Vagina (tissue), 2 donors: ENCODE measurements at places on chromosomes 16 and 17.
A peak's percentile ranks its signal among the peaks of the same experiment; 100 is the strongest.

GRCh38 chr17:80927791-80928216 lies 63.8 kb upstream of the CHMP6 start:
- no peak for DNase-seq

- DNase-seq = no peak
These were observed 21.5 kb upstream of the CA4 start for GRCh38 chr17:60128171-60128859.

GRCh38 chr16:67392301-67393059 lies 818 bp downstream of the TPPP3 start:
- DNase-seq = no peak

DNA sequence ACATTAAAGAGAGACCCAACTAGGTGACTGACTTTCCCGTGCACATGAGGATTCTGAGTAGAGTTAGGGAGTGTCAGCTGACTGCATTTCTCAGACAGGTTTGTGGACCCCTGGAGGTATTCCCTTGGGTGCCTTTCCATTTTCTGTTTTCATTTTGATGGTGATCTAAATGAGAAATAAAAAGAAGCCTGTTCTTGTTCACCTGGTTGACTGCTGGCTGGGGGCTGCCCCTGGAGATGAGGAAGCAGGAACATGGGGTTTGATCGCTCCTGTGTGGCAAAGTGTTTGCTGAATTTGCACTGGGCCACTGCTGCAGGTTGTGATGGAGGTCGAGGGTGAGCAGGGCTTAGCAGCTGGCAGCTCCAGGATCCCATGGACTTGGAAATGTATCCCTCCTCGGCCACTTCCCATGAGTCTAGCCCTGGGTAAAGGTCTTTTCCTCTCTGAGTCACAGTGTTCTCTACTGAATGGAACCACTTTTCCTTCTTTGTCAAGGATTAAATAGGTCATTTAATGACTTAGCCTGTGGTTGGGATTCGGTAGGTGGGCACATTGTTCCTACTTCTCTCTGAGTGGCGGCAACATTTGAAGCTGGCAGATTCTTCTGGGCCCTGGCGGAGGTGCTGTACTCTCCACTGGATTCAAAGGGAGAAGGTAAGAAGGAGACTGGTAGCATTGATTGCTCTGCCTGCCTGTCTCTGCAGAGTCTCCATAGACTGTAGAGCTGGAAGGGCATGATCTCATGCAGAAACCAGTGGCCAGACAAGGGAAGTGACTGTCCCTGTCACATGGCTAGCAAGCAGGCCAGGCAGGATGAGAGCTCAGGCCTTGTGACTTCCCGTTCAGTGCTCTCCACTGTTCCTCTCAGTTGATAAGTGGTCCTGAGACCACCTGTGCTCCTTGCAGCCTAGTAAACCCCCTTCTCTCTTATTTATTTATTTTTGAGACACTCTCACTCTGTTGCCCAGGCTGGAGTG lies 17.9 kb downstream of the SNX29 start:
- no peak for DNase-seq

DNA sequence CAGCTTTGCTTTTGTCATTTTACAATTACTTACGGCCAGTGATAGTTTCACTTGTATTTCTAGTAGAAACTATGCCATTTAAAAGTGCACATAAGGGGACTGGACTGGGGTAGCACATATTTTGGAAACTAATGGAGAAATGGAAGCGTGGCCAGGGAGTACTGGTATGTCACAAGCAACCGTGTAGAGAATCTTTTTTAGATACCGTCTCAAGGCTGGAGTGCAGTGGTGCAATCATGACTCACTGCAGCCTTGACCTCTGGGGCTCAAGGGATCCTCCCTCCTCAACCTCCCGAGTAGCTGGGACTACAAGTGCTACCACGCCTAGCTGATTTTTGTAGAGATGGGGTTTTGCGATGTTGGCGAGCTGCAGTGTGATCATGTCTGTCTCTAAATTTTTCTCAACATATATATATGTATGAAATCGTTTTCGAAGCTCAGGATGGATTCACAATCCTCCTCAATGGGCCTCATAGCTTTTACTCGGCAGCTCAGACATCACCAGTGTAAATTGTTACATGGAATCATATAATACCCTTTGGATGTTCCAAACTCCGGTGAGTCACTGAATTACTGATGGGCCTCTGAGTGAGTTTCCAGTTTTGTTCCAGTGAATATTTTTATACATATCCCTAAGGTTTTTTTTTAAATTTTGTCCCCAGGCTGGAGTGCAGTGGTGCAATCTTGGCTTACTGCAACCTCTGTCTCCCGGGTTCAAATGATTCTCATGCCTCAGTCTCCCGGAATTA lies 51.7 kb downstream of the ZNF778 start:
- no peak for DNase-seq

DNA sequence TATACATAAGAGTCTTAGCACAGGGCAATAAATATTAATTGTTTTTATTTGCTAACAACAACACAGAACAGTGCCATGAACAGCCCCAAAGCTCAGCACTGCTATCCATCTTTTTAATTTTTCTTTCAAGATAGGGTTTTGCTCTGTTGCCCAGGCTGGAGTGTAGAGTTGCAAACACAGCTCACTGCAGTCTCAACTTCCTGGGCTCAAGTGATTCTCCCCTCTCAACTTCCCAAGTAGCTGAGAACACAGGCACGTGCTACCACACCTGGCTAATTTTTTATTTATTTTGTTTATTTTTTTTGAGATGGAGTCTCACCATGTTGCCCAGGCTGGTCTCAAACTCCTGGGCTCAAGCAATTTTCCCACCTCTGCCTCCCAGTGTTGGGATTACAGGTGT lies 47.6 kb upstream of the AKAP1 start:
- no peak for DNase-seq

GRCh38 chr16:79278506-79278905 lies 322.0 kb downstream of the MAF start:
- no peak for DNase-seq

DNA sequence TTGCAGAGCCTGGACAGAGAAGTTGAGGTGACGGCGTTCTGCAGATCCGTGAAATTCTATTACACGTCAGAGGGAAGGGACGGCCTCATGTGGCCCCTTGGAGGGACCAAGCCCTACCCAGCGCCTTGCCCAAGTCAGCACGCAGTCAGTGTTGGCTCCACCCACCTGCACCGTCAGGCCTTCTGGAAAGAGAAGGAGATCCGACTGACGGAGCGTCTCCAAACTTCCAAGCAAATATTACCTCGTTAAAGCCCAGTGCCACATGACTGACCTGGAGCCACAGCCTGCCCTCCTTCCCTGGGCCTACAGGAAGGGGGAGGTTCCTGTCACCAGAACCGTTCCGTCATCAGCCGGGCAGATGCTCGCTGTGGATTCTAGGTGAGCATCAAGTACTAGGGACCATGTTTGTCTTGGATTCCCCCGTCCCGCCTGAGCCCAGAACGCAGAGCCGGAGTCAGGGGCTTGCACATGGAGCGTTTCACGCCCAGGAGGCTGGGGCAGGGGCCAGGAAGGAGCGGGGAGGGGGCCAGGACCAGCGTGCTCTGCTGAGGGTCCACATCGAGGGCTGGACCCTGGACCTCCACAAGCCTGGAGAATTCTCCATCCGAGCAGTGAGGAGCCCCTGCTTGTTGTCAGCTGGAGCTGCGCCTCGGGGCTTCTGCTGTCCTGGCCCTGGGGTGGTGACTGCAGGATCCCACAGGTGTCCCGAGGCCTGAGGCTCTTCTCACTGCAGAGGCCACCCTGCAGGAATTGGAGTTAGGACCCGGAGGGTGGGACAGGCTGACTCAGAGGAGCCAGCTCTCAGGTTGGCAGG lies 22.6 kb upstream of the METRNL start:
- peak; percentile 87 for DNase-seq

DNA sequence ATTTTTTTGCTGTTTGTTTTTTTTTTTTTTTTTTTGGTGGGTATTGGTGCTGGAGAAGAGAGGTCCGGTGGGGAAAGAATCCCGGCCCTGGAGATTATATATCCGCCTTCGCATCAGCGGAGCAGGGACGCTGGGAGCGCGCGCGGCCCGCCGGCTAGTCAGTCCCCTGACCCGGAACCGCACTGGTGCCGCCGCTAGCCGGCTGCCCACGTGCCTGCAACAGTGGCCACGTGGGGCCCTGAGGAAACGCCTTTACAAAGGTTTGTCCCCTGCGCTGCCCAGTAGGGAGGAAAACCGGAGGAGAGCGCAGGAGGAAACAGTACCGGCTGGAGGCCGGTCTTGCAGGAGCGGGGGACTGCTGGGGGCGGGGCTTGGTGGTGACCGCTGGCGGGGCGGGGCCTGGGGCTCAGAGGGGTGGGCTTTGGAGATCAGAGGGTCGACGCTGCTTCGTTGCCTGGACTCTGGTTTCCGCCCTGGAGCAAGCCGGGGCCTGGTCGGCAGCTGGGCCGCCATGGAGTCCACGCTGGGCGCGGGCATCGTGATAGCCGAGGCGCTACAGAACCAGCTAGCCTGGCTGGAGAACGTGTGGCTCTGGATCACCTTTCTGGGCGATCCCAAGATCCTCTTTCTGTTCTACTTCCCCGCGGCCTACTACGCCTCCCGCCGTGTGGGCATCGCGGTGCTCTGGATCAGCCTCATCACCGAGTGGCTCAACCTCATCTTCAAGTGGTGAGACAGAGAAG lies at the start of gene G6PC3:
TSS of gene G6PC3 (plus strand) at position 281 of the 743 bp plus-strand sequence. CDS start at position 512, 231 bp downstream.
- peak; percentile 99 for DNase-seq

- no peak for DNase-seq
These were observed 217.1 kb downstream of the GRIN2A start for GRCh38 chr16:9965079-9965478.

- DNase-seq = no peak
These were observed 15.3 kb downstream of the ZC3H7A start for GRCh38 chr16:11781773-11782172.

- no peak for DNase-seq
These were observed 7.5 kb downstream of the STX1B start for GRCh38 chr16:31002862-31003341.

GRCh38 chr17:15744885-15745284 lies 12.8 kb downstream of the TBC1D26 start:
- peak; percentile 55 for DNase-seq

- no peak for DNase-seq
These were observed 124.3 kb downstream of the NPIPB5 start for GRCh38 chr16:22634954-22635353.

- no peak for DNase-seq
These were observed 233.8 kb downstream of the SNX29 start for GRCh38 chr16:12210258-12210880.

DNA sequence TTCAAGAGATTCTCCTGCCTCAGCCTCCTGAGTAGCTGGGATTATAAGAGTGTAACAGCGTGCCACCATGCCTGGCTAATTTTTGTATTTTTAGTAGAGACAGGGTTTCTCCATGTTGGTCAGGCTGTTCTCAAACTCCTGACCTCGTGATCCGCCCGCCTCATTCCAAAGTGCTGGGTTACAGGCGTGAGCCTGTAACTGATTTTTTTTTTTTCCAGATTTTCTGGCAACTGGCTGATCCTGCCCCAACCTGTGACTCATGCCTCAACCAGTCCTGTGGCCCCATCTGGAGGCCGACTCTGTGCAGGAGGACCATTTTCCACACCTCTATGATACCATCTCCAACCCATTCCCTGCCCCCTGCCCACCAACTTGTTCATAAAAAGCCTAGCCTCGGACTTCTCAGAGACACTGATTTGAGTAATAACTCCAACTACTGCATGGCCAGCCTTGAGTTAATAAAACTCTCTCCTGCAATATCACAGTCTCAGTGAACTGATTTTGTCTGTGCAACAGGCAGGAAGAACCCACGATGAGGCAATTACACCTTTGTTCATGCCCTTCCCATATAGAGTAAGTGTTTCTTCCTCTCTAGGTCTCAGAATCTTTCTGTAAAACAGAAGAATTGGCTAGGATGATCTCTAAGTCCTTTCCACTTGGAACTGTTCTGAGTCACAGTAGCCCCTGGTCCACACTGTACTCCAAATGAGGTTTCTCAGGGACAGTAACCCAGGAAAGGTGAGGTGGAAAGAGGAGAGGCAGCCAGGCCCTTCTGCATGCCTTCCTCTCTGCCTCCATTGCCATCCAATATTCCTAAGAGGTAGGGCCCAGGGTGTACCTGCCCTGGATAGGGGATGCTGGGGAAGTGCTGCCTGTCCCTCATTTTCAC lies 8.8 kb upstream of the CNOT1 start:
- DNase-seq = no peak

- DNase-seq = peak; percentile 8
These were observed 90.8 kb upstream of the COX10 start for GRCh38 chr17:13978478-13978877.

- DNase-seq = no peak
These were observed 168.1 kb upstream of the RBL2 start for GRCh38 chr16:53266156-53266555.

DNA sequence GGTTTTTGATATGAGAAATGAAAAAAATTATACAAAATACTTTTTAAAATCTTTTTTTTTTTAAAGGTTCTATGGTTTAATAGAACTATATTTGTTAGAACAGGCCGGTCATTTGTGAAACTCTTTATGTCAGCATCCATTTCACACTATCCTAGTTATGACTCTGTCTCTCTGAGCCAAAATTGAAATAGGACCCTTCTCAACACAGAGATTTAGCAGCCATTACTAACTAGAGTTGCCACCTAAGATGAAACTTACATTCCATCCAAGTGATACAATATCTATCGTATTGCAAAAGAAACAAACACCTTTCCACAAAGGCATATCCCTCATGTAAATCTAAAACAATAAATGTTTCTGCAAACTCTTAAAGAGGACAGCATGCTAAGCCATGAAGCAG lies 249.8 kb downstream of the CDH11 start:
- no peak for DNase-seq

DNA sequence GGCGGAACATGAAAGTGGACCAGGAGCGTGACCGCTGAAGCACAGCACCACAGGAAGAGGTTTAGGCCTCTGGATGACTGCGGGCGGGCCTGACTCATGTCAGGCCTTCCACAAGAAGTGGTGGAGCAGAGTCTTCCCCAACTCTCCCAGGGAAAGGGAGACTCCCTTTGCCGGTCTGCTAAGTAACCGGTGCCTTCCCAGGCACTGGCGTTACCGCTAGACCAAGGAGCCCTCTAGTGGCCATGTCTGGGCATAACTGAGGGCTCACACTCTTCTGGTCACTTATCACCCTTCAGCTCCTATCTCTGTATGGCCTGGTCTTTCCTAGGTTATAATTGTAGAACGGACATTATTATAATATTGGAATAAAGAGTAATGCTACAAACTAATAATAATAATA lies 1931.9 kb downstream of the TP53TG3F start:
- DNase-seq = no peak

GRCh38 chr16:84423416-84423837 lies 55.1 kb downstream of the ATP2C2 start:
- no peak for DNase-seq

DNA sequence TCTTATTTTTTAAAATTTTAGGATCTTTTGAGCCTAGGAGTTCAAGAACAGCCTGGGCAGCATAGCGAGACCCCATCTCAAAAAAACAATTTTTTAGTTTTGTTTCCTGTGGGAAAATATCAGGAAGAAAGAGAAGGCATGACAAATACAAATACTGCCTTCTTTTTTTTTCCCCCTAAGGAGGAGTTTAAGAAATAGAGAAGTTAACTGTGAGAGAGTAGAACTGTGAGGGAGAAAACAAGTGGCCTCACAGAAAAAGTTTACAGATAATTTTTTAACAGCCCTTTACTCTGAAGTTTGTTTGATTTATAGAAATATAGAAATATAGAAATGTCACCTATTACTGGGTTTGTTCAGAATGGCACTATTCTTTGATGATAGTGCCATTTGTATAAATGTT lies 21.1 kb downstream of the TTYH2 start:
- no peak for DNase-seq

GRCh38 chr17:10271106-10271562 lies 72.7 kb upstream of the GAS7 start:
- DNase-seq = no peak
